ENCODE measurements at places on chromosomes 6 and 20.
A peak's percentile ranks its signal among the peaks of the same experiment; 100 is the strongest.

DNA sequence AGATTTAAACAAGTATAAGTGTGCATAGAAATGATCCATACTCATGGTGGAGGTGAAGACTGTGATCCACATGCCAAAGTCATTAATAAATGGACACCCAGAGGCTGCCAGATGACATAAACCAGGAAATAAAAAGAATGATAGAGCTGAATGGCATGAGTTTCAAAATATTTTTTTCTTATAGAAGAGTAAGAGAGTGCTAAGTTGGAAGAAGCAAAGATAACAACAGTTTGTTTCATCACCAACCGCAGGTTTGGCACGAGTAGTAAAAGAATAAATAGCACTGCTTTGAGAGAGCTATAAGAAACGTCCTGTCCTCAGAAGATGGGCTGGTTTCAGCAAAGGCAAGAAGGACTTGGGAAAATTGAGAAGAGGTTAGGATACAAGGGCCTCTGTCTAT lies 246.9 kb downstream of the UBE3D start:
- DNase-seq: no peak

- DNase-seq: no peak
These were observed 181.1 kb upstream of the TENT5A start for GRCh38 chr6:81933608-81934051.

DNA sequence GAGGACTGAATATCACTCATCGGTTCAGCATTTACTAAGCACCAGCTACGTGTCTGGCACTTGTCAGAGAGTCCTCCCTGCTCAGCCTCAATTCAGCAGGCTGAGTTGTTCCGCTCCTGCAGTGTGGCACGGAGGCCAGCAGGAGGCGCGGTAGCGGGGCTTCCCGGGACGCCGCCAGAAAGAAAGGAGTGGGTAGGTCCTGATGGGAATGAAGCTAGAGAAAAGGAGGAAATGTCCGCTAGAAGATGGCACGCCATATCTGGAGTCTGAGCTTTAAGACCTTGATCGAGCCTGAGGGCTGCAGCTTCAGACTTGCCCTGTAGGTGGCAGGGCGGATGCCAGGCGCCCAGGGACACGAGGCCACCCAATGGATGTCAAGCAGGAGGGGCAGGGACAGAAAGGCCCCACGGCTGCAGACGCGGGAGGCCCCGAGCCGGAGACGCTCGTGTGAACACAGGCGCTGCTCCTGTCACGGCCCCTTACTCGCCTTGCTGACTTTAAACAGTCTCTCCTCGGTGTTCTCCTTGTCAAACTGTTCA lies 18.7 kb downstream of the SERPINB6 start:
- DNase-seq: peak; percentile 60

DNA sequence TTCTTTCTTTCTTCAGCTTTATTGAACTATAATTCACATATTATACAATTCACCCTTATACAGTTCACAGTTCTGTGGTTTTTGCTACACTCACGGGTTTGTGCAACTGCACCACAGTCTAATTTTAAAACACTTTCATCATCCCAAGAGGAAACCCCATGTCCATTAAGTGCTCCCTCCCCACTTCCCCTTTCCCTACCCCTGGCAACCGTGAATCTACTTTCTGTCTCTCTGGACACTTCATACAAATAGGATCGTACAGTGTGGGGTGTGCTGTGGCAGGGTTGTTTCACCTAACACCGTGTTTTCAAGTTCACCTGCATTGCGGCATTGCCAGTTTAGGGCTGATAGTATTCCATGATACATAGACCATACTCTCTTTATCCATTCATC lies 118.8 kb downstream of the PHACTR3 start:
- DNase-seq: no peak

GRCh38 chr6:154197196-154197860 lies 158.3 kb downstream of the OPRM1 start:
- no peak for DNase-seq

DNA sequence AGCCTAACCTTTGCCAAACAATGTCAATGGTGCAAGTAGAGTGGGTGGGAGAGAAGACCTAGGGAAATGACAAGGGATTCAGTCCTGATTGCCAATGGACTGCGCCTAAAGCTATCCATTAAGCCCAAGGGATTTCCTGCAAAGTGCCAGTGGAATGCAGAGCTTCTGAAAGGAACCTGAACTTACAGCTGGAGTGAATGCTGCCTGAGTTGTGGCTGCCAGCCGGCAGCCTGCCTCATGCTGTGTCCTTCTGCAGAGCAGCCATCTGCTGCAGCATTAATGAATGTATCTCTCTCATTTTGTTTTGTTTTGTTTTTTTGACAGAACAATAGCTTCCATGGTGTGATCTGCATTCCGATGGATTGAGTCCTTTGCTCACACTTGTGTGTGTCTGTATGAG lies 44.7 kb downstream of the SLC35F1 start:
- DNase-seq: no peak

DNA sequence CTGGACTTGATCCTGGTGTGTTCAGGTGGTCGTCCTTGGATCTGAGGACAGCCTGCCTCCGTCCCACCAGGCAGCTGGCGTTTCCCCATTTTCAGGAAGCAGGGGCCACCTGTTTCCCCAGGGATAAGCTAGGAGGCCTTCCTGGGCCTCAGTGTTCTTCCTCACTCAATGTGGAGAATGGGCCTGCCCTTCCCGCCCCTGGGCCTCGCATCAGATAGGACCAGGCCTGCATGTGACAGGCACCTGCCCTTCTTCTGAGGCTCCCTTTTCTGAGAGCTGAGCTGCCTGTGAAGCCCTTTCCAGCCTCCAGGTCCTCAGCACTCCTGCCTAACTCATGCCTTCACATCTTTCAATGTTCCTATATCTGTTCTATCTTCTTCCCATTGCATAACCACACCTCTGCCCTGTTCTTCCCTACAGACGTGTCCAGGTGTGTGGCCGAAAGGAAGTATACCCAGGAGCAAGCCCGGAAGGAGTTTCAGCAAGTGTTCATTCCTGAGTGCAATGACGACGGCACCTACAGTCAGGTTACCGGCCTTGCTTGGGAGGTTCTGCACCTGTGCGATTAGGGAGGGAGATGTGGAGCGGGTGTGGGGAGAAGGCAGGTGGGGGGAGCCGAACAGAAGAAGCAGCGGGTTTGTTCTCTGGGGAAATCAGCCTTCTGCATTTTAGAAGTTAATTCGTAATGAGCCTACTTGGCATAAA lies 85.1 kb downstream of the SMOC2 start:
- DNase-seq: no peak

DNA sequence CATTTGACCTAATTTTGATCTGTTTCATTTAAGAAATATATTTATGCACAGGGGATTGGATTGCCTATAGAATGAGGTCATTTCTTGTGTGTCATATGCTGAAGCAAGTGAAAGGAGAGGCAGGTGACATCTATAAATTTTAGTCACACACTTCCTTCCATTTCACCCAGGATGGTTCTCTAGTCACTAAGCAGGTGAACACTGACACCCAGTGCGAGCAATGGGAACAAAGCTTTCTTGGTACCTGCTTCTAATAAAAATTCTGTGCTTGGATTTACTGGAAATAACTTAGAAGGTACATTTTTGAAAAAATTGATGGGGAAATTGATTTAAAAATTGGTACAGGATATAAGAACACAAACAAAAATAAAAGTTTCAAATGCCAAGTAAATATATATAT lies 66.9 kb upstream of the MC3R start:
- DNase-seq: no peak

DNA sequence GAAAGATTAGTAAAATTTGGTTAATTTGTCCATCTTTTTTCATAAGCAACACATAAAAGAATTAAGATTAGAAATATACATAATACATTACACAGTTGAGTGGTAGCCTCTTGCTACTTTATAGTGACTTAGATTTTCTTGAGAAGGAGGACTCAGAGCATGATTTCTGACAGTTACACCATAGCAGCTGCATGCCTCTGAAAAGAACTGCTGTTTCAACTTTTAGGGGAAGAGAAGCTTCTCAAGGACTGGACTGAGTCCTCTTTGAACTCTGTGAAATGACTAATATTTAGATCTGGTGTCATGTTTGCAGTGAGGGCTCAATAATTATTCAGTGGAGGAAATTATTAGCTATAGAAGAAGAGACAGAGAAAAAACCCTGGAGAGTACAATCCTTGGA lies 272.5 kb downstream of the BTBD9 start:
- no peak for DNase-seq

DNA sequence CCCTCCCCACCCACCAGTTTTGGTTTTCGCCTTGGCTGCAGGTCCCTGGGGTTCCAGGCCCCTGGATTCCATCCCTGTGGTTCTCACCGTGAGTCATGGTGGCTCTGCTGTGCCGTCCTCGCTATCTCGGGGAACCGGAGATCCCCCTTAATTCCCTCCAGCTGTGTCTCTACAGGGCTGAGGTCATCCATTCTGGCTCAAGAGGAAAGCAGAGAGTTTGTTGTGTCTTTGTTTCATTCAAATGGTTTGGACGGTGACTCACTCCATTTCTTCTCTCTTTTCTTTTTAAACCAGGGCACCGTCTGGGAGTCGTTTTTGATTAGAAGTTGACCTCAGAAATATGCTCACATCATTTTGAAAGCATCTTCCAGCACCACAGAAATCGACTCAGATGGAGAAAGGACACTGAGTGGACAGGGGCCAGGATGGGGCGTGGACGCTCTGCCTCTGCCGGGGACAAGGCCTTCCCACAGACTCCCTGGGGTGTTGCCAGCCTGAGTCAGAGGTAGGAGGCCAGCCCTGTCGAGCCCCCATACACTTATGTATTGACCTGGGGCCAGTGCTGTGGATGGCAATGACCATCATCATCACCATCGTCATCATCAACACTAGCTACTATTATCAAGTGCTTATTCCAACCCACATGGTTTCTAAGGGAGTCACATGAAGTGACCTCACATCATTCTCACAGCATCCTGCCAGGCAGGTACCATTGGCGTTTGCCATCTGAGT lies 176.2 kb downstream of the NFATC2 start:
- DNase-seq: no peak

DNA sequence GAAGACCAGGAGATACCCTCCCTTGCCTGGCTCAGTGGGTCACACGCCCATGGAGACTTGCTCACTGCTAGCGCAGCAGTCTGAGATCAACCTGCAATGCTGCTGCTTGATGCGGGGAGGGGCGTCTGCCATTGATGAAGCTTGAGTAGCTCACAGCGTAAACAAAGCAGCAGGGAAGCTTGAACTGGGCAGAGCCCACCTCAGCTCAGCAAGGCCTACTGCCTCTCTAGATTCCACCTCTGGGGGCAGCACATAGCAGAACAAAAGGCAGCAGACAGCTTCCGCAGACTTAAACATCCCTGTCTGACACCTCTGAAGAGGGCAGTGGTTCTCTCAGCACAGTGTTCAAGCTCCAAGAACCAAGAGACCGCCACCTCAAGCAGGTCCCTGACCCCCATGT lies 271.3 kb downstream of the ESR1 start:
- DNase-seq: no peak

DNA sequence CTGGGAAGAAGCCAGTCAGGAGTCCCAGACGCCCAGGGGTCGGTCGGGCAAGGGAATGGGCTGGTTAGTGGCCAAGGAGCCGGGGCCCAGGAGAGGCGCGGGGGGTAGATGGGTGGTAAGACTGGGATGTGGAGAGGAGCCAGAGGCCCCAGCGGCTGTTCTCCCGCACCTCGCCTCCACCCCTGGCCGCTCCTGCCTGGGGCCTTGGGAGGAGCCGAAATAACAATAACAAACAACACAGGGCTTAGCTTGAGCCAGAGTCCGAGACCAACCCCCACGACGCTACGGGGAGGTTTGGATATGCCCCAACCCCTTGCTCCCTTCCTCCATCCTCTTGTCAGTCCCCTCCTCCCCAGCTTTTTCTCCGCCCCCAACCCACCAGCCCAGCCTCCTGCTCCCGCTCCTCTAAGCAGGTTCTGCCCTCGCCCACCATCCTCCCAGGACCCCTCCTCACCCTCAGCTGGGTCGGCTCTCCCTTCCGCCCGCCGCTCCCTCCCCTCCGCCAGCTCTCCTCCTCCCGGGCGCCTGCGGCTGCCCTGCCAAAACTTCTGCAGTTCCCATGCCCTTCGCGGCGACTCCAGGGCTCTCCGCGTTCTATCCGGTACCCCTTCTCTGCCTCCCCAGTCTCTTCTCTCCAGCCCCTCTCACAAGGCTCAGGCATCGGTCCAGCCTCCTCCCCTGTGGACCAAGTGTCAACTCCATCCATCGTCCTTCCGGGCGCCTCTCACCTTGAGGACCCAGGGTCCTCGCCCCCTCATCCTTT lies 1.1 kb downstream of the RNF39 start:
- DNase-seq: no peak

DNA sequence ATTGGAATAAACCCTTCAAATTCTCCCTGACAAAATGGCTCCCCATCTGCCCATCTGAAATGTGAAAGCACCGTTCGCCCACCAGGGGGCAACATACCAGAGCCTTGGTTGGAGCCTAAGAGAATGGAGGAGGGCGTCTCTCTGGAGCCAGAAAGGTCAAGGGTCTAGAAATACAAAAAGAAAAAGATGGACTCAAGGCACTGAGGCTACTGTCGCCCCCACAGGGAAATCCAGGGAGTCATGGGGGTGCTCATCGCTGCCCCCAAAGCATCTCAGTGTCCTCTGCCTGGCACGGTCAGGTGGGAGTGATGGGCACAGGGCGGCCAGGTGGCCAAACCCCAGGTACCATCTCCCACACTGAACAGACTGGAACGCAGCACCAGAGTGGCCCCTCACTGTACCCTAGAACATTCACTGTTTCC lies 136.3 kb downstream of the ZMYND8 start:
- DNase-seq: peak; percentile 48

GRCh38 chr6:118565311-118565960 lies 17.3 kb downstream of the PLN start:
- DNase-seq: peak; percentile 30
